HFFc6 (cell line): ENCODE measurements at places on chromosomes 5 and 9.

DNA sequence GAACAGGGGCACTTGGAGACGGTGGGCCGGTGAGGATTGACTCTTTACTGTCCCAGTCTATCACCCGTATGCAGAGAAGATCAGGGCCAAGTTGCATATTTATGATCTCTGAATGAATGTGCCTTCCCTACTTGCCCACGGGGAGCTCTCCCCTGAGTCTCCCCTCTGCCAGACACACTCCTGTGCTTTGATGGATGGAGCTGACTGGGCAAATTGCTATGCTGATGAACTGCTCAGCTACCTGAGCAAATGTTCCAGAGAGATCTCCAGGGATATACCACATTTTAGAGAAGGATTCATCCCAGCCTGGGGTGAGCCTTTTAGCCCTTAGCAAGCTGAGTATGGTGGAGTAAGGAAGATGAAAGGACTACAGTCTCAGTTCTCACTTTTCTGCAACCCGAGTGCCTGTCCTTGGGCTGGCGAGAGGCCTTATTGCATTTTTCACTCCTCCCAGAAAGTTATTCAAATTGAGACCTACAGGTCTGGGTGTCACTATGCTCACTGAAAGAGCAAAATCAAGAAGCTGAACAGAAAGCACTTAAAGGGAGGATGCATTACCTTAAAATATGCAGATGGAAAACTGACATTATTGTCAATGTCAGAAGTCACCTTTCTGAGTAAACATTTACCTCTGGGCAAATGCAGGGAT, 526.7 kb upstream of the WWC1 start:
- no peak for DNase-seq
- no peaks in the 10 kb centered on the region for H3K27me3 ChIP-seq
- H3K27ac ChIP-seq: no peak overlapping the region
- no peaks in the 10 kb centered on the region for H3K36me3 ChIP-seq
- H3K4me1 ChIP-seq: peaks cover 43% of the 10 kb centered on the region
- no peak overlapping the region for H3K4me3 ChIP-seq

- no peak overlapping the region for H3K4me3 ChIP-seq
- no peak overlapping the region for H3K27ac ChIP-seq
- peaks cover 29% of the 10 kb centered on the region for H3K4me1 ChIP-seq
- H3K27me3 ChIP-seq: peaks cover 1% of the 10 kb centered on the region; the same call in 1 of the 2 replicates
- no peak for DNase-seq
- no peaks in the 10 kb centered on the region for H3K36me3 ChIP-seq
Measured at GRCh38 chr9:112784020-112784785, 33.6 kb downstream of the SNX30 start.

DNA sequence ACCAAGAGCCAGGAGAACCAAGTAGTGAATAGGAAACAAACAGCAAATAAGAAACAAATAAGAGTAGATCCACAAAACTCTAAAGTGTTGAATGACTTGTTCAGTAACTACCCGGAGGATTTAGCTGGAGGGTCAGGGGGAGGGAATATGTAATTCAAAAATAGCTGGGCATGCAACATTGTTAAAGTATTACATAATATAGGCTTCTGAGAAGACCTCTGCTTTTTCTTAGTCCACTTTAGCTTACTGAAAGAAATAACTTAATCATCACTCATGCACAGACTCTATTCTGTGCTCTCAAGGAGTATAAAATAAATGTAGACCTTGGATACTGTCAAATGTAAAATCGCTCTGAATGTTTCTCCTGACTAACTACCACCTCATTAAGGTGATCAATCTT, 183.2 kb upstream of the POU5F2 start:
- H3K27me3 ChIP-seq: no peaks in the 10 kb centered on the region
- no peaks in the 10 kb centered on the region for H3K36me3 ChIP-seq
- H3K27ac ChIP-seq: no peak overlapping the region
- DNase-seq: no peak

DNA sequence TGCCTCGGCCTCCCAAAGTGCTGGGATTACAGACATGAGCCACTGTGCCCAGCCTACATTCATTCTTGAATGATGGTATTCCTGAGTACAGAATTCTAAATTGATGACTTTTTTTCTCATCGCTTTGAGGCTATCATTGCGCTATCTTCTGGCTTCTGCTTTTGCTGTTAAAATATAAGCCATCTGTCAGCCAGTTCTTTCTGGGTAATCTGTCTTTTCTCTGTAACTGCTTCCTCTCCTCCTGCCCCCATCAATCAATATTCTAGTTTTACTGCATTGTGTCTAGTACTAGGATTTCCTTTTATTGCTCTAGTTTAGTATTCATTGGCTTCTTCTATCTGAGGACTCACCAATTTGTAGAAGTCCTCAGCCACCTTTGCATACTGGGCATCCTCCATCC, 89.0 kb downstream of the PLPP1 start:
- H3K27me3 ChIP-seq: no peaks in the 10 kb centered on the region; the same call in 1 of the 2 replicates
- no peaks in the 10 kb centered on the region; the same call in 1 of the 2 replicates for H3K36me3 ChIP-seq
- no peak for DNase-seq
- H3K4me1 ChIP-seq: peaks cover 18% of the 10 kb centered on the region
- H3K27ac ChIP-seq: no peak overlapping the region
- no peak overlapping the region for H3K4me3 ChIP-seq

DNA sequence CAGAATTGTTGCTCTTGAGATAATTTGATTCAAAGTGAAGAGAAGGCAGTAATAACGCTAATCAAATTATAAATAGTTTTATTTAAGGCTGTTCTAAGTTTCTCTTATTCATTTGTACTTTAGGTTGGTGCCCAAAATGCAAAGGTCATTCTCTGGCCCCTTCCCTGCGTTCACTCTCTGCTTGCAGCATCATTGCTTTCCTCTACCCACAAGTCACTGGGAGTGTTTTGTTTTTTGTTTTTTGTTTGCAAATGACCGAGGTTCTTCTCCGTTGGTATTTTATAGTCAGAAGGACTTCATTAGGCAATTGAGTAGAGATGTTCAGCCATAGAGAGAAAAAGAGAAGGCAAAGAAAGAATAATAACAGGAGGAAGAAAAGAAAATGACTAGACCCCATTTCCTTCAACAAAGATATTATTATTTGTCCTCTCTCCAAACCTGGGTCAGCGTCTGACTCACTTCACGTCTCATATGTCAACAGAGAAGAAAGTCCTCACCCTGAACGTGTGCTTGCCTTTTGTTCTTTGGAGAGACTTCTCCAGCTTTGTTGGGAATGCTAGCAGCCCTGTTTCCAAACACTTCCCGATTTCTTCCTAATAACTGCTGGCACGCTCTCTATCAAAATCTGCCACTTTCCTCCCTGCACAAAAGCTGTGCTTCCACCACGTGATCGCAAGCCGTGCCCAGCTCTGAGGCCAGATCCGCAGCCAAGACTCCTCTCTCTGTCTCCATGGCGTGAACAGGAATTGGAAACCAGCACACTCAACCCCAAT, 119.8 kb downstream of the EBF1 start:
- no peaks in the 10 kb centered on the region; the same call in 1 of the 2 replicates for H3K27me3 ChIP-seq
- no peak for DNase-seq
- no peak overlapping the region for H3K27ac ChIP-seq
- H3K4me3 ChIP-seq: no peak overlapping the region
- no peaks in the 10 kb centered on the region for H3K36me3 ChIP-seq

DNA sequence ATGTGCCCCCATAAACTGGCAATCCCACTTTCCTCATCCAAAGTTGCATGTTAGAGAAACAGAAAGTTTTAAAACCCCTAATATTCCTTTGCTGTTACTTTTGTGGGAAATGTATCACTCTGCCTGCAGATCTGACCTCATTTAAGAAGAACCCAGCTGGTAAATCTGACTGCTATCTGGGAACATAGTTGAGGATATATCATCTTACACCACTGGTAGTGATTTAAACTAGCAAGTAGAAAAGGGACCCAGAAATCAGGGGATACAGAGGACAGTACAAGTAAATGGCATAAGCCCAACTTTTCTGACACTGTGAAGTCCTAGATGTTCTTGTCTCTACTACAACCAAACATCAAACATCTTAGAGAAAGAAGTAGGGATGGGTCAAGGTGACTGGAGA, 1060.5 kb upstream of the DMAC1 start:
- H3K4me1 ChIP-seq: no peaks in the 10 kb centered on the region
- no peak overlapping the region for H3K4me3 ChIP-seq
- no peak for DNase-seq

DNA sequence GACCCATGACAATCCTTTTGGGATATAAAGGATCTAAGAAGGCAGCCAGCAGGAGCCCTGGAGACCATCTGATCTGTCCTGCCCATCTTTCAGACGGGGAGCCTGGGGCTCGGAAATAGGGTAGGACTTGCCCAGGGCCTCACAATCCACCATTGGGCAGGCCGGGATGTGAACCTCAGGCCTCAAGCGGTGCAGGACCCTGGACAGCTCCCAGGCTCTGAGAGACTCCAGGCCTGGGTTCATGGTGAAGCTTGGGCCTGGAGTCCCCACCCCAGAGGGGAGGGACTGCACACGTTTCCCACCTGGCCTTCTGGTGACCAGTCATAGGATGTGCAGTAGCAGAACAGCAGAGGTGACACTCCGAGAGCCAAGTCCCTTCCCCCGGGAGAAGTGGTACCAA, 36.6 kb upstream of the RAPGEF1 start:
- no peak overlapping the region for H3K4me3 ChIP-seq
- no peak for DNase-seq
- no peaks in the 10 kb centered on the region for H3K36me3 ChIP-seq

- H3K27me3 ChIP-seq: no peaks in the 10 kb centered on the region
- H3K36me3 ChIP-seq: no peaks in the 10 kb centered on the region
- H3K4me3 ChIP-seq: no peak overlapping the region
- H3K27ac ChIP-seq: no peak overlapping the region
Measured at GRCh38 chr5:174082286-174082685, 36.8 kb downstream of the NSG2 start.

DNA sequence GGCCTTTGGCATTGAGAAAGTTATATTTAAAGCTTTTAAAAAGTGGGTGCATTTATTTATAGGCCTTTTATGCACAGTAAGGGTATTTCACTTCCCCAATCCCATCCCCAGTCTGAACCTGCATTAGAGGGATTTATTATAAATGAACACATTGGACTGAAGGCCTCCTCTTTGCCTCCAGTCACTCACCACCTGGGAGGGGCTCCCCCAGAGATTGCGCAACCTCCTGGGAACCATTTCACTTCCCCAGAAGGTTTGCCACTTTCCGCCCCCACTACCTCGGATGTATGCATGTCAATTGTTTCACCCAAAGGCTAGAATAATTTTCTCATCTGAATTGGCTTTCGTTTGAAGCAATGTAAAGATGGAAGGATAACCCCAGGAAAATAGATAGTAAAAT, 29.8 kb upstream of the VCAN start:
- H3K36me3 ChIP-seq: no peaks in the 10 kb centered on the region
- peaks cover 1% of the 10 kb centered on the region; the same call in 1 of the 2 replicates for H3K27me3 ChIP-seq
- no peaks in the 10 kb centered on the region for H3K4me1 ChIP-seq
- no peak for DNase-seq

DNA sequence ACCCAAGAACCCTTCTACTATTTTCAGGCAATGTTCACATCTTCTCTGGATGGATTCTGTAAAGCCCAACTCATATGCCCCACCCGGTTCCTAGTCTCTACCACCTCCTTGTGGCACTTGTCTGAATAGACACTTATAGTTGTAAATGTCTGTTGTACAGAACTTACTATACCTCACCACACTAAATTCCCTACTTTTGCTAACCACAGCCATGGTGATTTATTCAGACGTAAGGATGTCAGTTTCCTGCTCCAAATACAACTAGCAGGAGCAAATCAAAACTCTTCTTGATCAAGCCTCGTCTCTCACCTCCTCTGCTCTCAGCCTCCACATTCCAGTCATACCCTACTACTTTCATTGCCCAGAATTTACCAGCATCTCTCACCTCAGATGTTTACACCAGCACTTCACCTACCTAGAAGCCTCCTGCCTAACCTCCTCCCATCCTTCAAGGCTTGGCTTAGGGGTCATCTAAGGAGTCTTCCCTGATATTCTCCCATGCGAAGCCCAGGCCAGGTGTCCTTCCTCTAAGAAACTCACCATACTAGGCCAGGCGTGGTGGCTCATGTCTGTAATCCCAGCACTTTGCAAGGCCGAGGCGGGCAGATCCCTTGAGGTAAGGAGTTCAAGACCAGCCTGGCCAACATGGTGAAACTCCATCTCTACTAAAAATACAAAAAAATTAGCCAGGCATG, 75.5 kb downstream of the MAPKAP1 start:
- peak overlapping the region; percentile 55 for H3K27ac ChIP-seq
- no peaks in the 10 kb centered on the region; the same call in 1 of the 2 replicates for H3K27me3 ChIP-seq
- peaks cover 79% of the 10 kb centered on the region for H3K4me1 ChIP-seq
- H3K4me3 ChIP-seq: peak overlapping the region; percentile 11; the same call in 1 of the 2 replicates
- DNase-seq: peak; percentile 70
- H3K36me3 ChIP-seq: no peaks in the 10 kb centered on the region; the same call in 1 of the 2 replicates

GRCh38 chr9:136157477-136158265, 39.0 kb upstream of the TMEM250 start:
- H3K4me1 ChIP-seq: no peaks in the 10 kb centered on the region
- H3K27ac ChIP-seq: no peak overlapping the region
- no peaks in the 10 kb centered on the region for H3K36me3 ChIP-seq
- peaks cover 46% of the 10 kb centered on the region for H3K27me3 ChIP-seq
- H3K4me3 ChIP-seq: no peak overlapping the region
- DNase-seq: no peak

- peak; percentile 69 for DNase-seq
- peaks cover 78% of the 10 kb centered on the region for H3K4me1 ChIP-seq
- peak overlapping the region; percentile 75 for H3K4me3 ChIP-seq
- peaks cover 24% of the 10 kb centered on the region for H3K36me3 ChIP-seq
- H3K27me3 ChIP-seq: peaks cover 2% of the 10 kb centered on the region; the same call in 1 of the 2 replicates
Measured at GRCh38 chr5:14108170-14108996, 34.8 kb upstream of the TRIO start.

DNA sequence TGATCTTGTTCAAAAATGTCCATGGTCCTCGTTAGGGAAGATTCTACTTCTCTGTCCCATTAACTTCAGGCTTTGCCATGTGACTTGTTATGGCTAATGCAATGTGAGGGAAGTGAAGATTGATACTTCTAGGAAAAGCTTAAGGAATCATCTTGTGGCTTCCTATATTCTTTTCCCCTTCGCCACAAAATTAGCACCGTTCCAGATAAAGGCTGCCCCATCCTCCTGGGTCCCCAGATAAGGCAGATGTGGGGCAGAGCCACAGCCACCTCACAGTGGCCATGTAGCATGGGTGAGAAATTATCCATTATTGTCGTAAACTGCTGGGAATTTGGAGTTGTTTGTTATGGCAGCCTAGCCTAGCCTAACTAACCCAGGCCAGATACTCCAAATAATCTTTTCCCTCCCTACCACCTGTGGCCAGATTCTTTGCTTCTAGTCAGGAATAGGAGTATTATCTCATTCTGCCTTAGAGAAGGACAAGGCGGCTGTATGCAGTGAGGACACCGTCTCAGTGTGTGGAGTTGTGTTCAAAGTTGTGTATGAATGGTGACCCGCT, 31.9 kb upstream of the BOD1 start:
- no peak for DNase-seq
- H3K4me1 ChIP-seq: peaks cover 27% of the 10 kb centered on the region
- peaks cover 6% of the 10 kb centered on the region for H3K36me3 ChIP-seq
- H3K4me3 ChIP-seq: no peak overlapping the region
- H3K27ac ChIP-seq: no peak overlapping the region

GRCh38 chr9:8783941-8784340, 984.4 kb upstream of the DMAC1 start:
- H3K36me3 ChIP-seq: no peaks in the 10 kb centered on the region
- DNase-seq: no peak
- H3K4me1 ChIP-seq: no peaks in the 10 kb centered on the region
- H3K4me3 ChIP-seq: no peak overlapping the region
- H3K27ac ChIP-seq: no peak overlapping the region
